Osteoblast (primary cell): ENCODE measurements at places on chromosomes 16 and 17. TPM values are rescaled to one million over a fixed set of nuclear protein-coding genes. Genes with fewer than 3 reads are reported as not detected.

Gene PDE6G
- not detected in 2 replicates for total RNA-seq

Gene PLXDC1
- 2.9 and 3.8 TPM in 2 replicates for total RNA-seq

Gene CA5A
- not detected in 2 replicates for total RNA-seq

Gene ALG1
- 43.3 and 43.4 TPM in 2 replicates for total RNA-seq

Gene TP53TG3B
- total RNA-seq, result 0.36 TPM in 1 of 2 replicates, not detected in the other

Gene PRR15L
- total RNA-seq, result not detected in 2 replicates

DNA sequence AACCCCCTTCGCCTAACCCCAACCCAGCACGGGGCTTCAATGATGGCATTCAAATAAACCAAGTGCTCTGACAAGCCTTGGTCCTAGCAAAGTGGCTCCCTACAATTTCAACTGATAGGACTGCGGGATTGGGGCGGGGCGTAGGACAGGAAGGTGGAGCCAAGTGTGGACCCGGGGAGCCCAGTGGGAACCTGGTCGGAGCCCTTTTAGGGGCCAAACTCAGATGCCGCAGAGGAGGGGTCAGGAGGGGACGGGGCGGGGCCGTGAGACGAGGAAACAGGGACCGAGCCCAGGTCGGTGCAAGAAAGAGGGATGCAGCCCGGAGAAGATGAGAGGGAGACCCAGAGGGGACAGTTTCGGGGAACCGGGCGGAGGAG lies 13.2 kb upstream of the CDIPT start:
- DNase-seq, result peak; percentile 67

GRCh38 chr16:4847774-4848587 lies 700 bp downstream of the UBN1 start:
- peak; percentile 85 for DNase-seq

DNA sequence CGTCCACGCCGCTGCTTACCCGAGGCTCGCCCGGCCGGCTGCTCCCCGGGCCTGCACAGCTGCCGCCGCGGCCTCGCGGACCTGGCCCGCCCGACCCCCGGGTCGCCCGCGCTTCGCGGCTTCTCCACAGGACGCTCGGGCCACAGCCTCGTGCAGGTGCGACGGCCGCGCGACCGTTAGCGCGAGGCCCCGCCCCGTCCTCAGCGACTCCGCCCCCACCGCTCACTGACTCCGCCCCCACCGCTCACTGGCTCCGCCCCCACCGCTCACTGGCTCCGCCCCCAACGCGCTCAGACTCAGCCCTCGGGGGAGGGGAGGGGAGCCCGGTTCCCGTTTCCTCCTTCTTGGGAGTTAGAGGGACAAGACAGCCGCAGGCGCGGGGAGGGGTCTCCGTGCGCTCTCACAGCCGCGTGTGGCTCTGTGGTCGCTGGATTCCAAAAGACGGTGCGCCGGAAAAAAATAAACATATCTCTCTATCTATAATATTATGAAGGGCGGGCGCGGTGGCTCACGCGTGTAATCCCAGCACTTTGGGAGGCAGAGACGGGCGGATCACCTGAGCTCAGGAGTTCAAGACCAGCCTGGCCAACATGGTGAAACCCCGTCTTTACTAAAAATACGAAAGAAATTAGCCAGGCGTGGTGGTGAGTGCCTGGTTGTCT lies at the start of gene MEIOB:
Gene MEIOB (minus strand): TSS at position 191 of the 662 bp plus-strand sequence. CDS start 3,989 bp downstream, outside the sequence.
- no peak for DNase-seq

DNA sequence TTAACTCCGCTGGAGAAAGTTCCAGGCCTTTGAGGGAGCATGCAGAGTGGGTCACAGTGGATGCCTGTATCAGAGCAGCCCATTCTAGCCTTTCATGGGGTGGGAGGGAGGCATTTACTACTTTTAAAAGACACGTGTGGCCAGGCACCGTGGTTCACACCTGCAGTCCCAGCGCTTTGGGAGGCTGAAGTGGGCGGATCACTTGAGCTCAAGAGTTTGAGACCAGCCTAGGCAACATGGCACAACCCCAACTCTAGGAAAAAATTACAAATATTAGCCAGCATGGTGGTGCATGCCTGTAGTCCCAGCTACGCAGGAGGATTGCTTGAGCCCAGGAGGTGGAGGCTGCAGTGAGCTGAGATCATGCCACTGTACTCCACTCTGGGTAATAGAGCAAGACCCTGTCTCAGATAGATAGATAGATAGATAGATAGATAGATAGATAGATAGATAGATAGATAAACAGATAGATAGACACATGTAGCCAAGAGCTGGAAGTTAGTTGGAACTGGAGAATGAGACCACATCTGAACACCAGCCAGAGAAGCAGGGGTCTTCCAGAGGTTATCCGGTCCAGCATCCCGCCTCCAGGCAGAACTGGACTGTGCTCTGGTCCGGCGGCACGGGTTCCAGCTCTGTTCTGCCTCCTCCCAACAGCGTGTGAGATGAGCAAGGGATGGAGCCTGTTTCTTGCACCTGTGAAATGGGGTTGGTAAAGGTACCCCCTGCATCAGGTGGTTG lies 3.6 kb downstream of the ADCY7 start:
- DNase-seq, result peak; percentile 13

DNA sequence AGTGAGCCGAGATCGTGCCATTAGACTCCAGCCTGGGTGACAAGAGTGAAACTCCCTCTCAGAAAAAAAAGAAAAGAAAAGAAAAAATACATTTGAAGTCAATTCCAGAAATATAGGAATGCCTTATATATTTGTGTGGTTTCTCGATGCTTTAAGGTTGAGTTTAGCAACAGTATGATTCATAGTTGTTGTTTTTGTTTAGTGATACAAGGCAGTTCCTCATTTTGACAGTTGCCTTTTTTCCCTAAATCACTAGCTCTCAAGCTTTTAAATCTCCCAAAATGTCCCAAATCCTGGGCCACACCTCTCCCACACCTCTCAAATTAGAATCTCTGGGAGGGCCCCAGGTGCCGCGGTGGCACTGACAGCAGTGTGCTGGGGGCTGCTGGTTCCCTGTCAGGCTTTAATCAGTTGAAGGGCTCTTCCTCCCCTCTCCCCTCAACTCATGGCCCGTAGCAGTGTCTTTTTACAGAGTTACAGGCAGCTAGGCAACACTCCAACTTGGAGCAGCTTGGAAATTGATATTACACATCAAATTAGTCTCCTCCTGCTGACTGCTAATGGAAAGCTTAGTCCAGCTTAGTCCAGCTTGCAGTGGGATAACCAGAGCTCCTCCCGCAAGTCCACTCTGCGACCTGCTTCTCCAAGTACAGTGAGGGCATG lies 58.4 kb downstream of the EPN2 start:
- DNase-seq, result peak; percentile 46

- no peak for DNase-seq
Measured at GRCh38 chr16:71931001-71931400, 35.7 kb downstream of the IST1 start.

DNA sequence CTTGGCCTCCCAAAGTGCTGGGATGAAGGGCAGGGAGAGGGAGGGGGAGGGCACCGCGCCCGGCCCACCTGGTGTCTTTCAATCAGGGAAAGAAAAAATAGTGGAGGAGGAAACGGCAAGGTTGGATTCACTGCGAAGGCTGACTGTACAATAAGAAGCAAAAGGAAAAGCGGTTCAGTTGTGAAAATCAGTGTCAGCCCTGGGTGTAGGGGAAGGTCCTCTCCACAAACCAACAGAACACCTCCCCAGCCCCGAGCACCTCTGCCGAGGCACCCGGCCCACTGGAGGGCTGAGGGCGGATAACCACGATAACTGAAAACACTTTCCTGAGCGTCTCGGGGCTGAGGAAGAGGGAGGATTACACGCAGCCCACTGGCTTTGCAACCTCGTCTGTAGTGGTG lies 1.4 kb upstream of the SPG7 start:
- DNase-seq, result no peak

DNA sequence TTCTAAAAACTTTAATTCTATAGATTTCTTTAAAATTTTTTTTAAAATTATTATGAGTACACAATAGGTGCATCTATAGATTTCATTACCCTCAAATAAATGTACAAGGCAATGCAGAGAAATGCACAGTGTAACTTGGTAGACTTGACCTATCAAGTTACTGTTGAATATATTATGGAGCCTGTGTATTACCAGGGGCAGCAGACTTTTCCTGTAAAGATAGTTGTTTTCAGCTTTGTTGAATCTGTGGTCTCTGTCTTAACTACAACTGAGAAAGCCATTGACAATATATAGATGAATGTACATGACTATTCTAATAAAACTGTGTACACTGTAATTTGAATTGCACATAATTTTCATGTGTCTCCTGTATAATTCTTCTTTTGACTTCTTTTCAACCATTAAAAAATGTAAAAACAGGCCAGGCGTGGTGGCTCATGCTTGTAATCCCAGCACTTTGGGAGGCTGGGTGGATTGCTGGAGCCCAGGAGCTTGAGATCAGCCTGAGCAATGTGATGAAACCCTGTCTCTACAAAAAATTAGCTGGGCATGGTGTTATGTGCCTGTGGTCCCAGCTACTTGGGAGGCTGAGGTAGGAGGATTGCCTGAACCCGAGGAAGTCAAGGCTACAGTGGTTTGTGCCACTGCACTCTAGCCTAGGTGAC lies 39.4 kb downstream of the TENT4B start:
- DNase-seq, result no peak

DNA sequence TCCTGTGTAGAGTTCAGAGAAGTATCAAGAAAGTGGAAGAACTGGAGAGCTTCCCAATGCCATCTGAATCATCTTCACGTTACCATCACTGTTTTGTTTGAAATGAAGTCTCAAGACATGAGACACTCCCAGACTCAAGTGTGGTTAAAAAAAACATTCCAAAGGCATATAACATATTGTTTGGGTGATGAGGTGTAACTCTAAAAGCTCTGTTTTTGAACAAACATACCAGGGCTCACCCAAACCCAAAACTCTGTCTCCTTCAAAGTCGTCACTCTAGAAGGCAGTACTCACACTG lies 6.3 kb upstream of the ZCCHC14 start:
- peak; percentile 97 for DNase-seq

DNA sequence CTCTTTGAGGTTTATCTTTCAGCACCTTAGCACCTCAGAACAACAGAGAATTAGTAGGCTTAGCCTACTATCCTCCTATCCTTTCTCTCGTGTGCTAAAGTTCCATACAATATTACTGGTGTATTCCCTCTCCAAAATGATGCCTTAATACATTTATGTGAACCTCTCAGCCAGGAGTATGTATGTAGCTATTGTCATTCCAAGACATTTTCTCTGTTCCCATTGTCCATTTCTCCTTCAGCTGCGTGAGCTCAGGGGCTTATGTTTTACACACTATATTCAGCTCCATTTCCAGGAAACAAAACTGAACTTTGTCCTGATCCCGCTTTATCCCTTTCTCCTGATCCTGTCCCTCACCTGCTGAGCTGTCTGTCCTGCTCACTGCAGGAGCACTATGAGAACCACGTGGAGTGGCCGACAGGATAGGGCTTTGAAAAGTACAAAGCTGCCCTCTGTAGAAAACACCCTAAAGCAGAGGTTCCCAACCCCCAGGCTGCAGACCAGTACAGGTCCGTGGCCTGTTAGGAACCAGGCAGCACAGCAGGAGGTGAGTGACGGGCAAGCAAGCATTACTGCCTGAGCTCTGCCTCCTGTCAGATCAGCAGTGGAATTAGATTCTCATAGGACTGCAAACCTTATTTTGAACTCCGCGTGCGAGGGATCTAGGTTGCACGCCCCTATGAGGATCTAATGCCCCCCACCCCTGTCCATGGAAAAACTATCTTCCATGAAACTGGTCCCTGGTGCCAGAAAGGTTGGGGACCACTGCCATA lies 55.7 kb downstream of the CENPV start:
- DNase-seq, result no peak

DNA sequence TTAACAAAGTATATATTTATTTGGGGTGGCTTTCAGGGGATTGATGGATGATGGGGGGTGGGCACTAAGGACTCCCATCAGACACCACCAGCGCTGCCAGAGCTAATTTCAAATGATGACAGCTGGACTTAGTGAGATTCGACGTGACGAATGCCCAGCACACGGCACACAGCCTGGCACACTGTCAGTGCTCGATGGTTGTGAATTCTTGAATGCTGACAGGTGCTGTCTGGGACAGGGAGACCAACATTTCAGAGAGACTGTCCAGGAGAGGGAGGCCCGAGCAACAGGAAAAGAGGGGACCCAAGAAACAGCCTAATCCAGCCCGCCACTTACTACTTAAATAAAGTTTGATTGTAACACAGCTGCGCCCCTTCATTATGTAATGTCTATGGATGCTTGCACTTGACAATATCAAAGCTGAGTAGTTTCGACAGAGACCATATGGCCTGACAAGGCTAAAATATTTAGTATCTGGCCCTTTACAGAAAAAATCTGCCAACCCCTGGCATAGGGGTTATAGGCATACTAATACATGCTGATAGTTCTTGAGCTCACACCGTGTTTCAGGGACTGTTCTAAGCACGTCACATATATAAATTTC lies 6.2 kb upstream of the MPRIP start:
- peak; percentile 32 for DNase-seq

- DNase-seq, result peak; percentile 52
Measured at GRCh38 chr17:75103601-75104554, 5.9 kb upstream of the ARMC7 start.

- DNase-seq, result peak; percentile 54
Measured at GRCh38 chr16:67605641-67606040, 39.3 kb upstream of the CARMIL2 start.

DNA sequence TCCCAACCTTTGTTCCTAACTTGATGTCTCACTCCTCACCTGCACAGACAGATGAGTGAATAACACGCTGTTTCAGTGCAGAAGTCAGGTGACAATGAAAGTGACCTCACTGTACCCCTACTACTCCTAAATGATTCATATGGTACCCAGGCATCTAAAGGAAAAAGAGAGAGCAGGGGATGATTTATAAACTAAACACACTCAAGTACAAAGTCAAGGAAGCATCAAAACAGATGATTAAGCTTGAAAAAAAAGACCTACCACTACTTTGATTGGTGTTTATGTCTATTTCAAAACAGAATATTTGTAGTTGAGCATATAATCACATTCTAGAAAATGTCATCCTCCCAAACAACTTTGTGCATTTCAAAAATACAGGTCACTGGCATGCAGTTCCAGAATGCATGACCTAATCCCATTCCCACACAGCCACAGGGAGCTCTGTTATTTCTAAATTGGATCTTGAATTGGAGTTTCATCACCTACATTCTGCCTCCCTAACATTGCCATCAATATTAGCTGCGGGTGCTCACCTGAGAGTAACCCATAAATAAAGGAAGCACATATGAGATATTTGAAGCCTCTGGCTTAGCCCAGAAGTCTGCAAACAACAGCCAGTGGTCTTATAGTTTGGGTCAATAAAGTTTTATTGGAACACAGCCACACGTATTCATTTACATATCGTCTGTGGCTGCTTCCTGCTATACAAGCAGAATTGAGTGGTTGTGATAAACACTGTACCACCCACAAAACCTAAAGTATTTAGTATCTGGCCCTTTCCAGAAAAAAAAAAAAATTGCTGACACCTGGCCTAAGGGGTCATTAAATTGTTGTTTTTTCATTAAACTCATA lies 14.0 kb downstream of the HS3ST3A1 start:
- DNase-seq, result peak; percentile 63

- DNase-seq, result peak; percentile 87
Measured at GRCh38 chr16:89907055-89907814, 11.4 kb upstream of the MC1R start.

GRCh38 chr17:61366715-61367413 lies 32.8 kb upstream of the TBX2 start:
- DNase-seq, result no peak

- no peak for DNase-seq
Measured at GRCh38 chr17:41537990-41538389, 9.9 kb upstream of the KRT19 start.

- DNase-seq, result no peak
Measured at GRCh38 chr16:75241412-75241811, 10.0 kb downstream of the BCAR1 start.
